ENCODE measurements at places on chromosomes 4 and X. TPM values are rescaled to one million over a fixed set of nuclear protein-coding genes. Genes with fewer than 3 reads are reported as not detected.

The KCNE5 gene
- total RNA-seq, result 0.39 TPM

- H3K27me3 ChIP-seq, result no peaks in the 10 kb centered on the region
Observed at GRCh38 chrX:38126179-38126578, 94.5 kb downstream of the SRPX start.

The CLCN5 gene
- total RNA-seq, result 9.4 TPM

- H3K4me1 ChIP-seq, result no peaks in the 10 kb centered on the region
- H3K27ac ChIP-seq, result no peak overlapping the region
- H3K27me3 ChIP-seq, result no peaks in the 10 kb centered on the region
Observed at GRCh38 chr4:149932188-149932587, 116.5 kb upstream of the IQCM start.

- H3K27ac ChIP-seq, result no peak overlapping the region
- no peaks in the 10 kb centered on the region for H3K27me3 ChIP-seq
- H3K4me1 ChIP-seq, result no peaks in the 10 kb centered on the region
- DNase-seq, result no peak
Observed at GRCh38 chr4:144421839-144422565, 224.0 kb upstream of the HHIP start.

DNA sequence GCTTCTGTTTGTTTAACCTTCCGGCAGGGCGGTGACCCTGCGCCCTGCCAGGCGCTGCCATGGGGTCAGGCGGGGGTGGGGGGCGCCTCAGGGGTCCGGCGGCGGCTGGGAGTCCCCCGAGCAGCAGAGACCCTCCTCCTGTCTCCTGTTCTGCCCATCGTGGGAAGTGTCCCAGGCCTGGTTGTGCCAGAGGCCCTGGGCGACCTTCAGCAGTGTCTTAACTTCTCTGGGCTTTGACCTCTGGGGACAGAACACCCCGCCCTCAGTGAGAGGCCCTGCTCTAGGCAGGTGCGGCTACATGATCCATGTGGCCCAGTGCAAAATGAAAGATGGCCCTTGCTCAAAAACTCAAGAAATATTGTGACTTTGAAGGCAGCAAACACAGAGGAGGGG, 22.8 kb upstream of the HMX1 start:
- DNase-seq, result no peak
- H3K4me3 ChIP-seq, result no peak overlapping the region
- H3K27me3 ChIP-seq, result peaks cover 2% of the 10 kb centered on the region
- H3K36me3 ChIP-seq, result no peaks in the 10 kb centered on the region
- H3K27ac ChIP-seq, result no peak overlapping the region

The PGAM4 gene
- total RNA-seq, result not detected

DNA sequence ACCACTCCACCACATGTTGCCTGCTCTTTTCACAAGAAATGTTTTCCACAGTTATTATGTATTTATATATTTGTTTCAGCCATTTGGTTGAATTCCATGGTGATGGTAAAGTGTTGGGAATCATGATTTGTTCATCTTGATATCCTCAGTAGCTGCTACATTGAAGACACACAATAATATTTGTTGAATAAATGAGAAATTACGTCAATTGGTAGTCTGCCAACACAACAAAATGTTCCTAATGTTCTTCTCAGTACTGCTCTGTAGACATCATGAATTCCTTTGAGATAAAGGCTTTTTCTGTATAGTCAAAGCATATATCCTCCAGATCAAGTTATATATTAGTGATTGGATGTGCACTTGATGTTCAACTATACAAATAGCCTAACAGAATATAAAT, 29.5 kb downstream of the CXXC4 start:
- H3K4me1 ChIP-seq, result no peaks in the 10 kb centered on the region
- no peaks in the 10 kb centered on the region for H3K27me3 ChIP-seq
- H3K27ac ChIP-seq, result no peak overlapping the region
- DNase-seq, result no peak
- H3K36me3 ChIP-seq, result no peaks in the 10 kb centered on the region

- no peaks in the 10 kb centered on the region for H3K27me3 ChIP-seq
- no peaks in the 10 kb centered on the region for H3K4me1 ChIP-seq
- DNase-seq, result no peak
- no peaks in the 10 kb centered on the region for H3K36me3 ChIP-seq
Observed at GRCh38 chrX:21207080-21207479, 167.1 kb upstream of the CNKSR2 start.

DNA sequence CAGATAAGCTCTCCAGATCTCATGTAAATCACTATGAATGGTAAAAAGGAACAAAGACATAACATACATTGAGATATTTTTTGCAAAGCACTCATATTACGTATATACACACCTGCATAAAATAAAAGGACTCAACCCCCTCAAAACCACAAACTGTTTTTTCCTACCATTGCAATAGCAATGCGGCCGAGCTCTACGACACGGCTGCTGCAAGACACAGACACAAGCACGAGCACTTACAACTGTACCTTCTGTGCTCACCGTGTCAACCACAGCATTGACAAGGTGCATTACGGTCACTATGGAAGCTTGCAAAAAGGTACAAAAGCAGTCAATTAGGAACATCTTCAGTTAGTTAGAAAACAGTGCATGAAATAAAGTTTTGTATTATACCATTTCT, 37.1 kb upstream of the MTNR1A start:
- no peaks in the 10 kb centered on the region for H3K4me1 ChIP-seq
- no peak for DNase-seq
- H3K27ac ChIP-seq, result no peak overlapping the region
- no peak overlapping the region for H3K4me3 ChIP-seq
- H3K36me3 ChIP-seq, result peaks cover 6% of the 10 kb centered on the region
- no peaks in the 10 kb centered on the region for H3K27me3 ChIP-seq

The ZCCHC12 gene
- not detected for total RNA-seq

- no peak overlapping the region for H3K27ac ChIP-seq
- no peaks in the 10 kb centered on the region for H3K27me3 ChIP-seq
- H3K36me3 ChIP-seq, result no peaks in the 10 kb centered on the region
- no peak overlapping the region for H3K4me3 ChIP-seq
Observed at GRCh38 chrX:40015693-40016092, 82.1 kb downstream of the BCOR start.

DNA sequence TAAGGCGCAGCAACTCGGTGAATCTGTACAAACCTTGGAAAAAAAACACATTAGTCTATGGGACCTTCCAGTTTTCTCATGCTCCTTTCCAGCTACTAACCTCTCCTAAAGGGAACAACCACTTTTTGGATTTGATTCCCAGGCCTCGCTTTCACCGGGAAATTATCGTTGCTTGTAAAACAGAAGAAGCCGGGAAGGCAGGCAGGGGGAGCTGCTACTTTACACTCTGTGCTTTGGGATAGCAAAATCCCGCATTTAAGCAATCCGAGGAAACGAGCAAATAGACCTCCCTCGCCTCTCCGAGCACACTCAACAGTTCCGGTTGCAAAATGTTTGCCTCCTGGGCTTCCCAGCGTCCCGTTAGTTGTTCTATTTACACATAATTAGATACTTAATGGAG, 1.2 kb downstream of the CD38 start:
- no peaks in the 10 kb centered on the region for H3K4me1 ChIP-seq
- no peaks in the 10 kb centered on the region for H3K36me3 ChIP-seq
- peak; percentile 69 for DNase-seq
- H3K27ac ChIP-seq, result no peak overlapping the region
- H3K4me3 ChIP-seq, result peak overlapping the region; percentile 78
- H3K27me3 ChIP-seq, result no peaks in the 10 kb centered on the region

GRCh38 chr4:30801876-30802275, 81.7 kb downstream of the PCDH7 start:
- no peak overlapping the region for H3K27ac ChIP-seq
- no peak overlapping the region for H3K4me3 ChIP-seq
- no peaks in the 10 kb centered on the region for H3K36me3 ChIP-seq

The SHISA3 gene
- 2.1 TPM for total RNA-seq

The ZNF718 gene
- total RNA-seq, result 11.8 TPM

DNA sequence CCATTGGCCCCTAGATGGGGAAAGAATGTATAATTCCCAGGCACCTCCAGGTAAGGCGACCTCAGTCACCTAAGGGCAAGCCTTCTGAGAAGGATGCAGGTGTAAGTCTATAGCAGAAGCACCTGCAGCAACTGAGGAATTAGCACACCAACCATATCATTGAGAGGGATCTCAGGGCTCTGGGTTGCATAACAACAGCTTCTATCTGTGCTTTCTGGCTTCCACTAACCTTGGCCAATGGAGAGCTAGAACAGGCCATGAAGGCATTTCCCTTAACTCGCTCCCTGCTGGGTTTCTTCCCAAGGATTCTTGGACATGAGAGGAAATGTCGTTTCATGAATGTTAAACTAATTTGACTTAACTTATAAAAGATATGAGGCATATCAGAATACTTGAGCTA, 177.8 kb upstream of the GK2 start:
- no peak overlapping the region for H3K4me3 ChIP-seq
- no peaks in the 10 kb centered on the region for H3K36me3 ChIP-seq
- no peak for DNase-seq
- peaks cover 9% of the 10 kb centered on the region for H3K4me1 ChIP-seq
- H3K27ac ChIP-seq, result no peak overlapping the region

DNA sequence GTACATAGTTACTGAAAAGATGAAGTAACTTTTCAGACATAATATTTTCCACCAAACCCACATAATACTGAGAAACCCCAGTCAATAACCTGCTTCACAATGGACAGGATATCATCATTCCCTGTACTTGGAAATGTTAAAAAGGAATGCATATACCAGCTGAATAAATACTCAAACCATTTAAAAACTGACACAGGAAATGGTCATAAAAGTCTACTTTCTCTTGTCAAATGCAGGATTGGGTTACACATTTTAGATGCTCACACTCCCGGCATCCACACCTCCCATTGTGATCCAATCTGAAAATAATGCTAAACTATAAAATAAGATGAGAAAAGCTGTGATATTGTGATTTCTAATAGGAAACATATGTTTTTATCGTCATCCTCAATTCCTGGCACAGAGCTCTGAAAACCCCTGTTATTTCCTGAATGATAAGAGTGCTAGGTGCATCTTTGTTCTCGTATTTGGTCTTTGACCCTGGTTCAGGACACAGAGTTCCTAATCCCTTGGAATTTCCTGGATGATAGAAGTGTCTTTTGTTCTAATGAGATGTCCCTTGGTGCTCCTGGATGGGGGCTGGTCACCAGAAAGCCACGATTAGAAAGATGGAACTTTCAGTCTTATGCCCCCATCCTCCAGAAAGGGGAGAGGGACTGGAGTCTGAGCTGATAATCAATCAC, 821.3 kb downstream of the TRIML1 start:
- no peak for DNase-seq
- no peak overlapping the region for H3K27ac ChIP-seq
- H3K4me1 ChIP-seq, result no peaks in the 10 kb centered on the region
- no peaks in the 10 kb centered on the region for H3K27me3 ChIP-seq
- H3K36me3 ChIP-seq, result no peaks in the 10 kb centered on the region

DNA sequence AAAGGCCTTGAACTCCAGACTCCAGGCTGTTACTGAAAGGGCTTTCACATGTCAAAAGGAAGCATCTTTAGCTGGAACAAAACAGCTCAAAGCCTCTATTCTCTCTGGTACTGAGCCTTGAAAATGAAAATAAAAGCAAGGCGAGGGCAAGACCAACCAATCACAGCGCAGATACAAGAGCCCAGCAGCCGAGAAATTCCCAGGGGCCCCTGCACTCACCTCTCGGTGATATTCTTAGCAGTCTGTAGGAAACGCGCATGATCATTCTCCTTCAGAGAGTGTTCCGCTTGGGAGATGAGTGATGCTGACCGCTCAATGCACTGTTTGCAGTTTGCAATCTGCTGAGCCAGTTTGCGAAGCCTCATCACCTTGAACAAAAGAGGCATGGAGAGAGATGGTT, 138.1 kb downstream of the MID1 start:
- H3K4me3 ChIP-seq, result no peak overlapping the region
- H3K4me1 ChIP-seq, result no peaks in the 10 kb centered on the region
- H3K27me3 ChIP-seq, result no peaks in the 10 kb centered on the region
- no peak overlapping the region for H3K27ac ChIP-seq
- DNase-seq, result no peak
- H3K36me3 ChIP-seq, result no peaks in the 10 kb centered on the region

- H3K4me1 ChIP-seq, result no peaks in the 10 kb centered on the region
- no peak overlapping the region for H3K27ac ChIP-seq
- no peaks in the 10 kb centered on the region for H3K27me3 ChIP-seq
- no peaks in the 10 kb centered on the region for H3K36me3 ChIP-seq
Observed at GRCh38 chr4:165588534-165589315, 209.9 kb downstream of the CPE start.

GRCh38 chrX:104122829-104123228, 10.5 kb downstream of the ZCCHC18 start:
- no peaks in the 10 kb centered on the region for H3K27me3 ChIP-seq
- no peak overlapping the region for H3K27ac ChIP-seq
- H3K36me3 ChIP-seq, result no peaks in the 10 kb centered on the region
- no peaks in the 10 kb centered on the region for H3K4me1 ChIP-seq
- no peak overlapping the region for H3K4me3 ChIP-seq
- DNase-seq, result no peak

Measured in aorta (tissue), 5 donors.